ENCODE measurements at places on chromosomes 1 and 21.

GRCh38 chr1:230159580-230159979, 92.5 kb downstream of the GALNT2 start:
- no peak for DNase-seq

DNA sequence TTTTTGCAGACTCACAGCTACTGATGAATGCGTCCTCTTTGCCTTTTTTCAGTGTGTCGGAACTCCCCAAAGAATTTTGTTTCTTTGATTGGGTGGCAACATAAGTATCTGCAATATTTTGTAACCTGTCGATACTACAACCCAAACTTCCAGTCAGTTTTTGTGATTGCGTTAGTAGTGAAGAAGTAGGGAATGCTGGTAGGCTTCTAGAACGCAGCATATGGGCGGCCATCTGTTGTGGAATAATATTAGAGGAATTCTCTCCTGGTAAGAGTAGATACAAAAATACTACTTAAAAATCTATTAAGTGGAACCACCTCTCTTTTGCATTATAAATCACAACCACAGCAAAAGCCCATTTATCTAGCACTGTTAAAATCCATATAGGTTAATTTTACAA, 107.4 kb downstream of the LYST start:
- DNase-seq, result no peak

DNA sequence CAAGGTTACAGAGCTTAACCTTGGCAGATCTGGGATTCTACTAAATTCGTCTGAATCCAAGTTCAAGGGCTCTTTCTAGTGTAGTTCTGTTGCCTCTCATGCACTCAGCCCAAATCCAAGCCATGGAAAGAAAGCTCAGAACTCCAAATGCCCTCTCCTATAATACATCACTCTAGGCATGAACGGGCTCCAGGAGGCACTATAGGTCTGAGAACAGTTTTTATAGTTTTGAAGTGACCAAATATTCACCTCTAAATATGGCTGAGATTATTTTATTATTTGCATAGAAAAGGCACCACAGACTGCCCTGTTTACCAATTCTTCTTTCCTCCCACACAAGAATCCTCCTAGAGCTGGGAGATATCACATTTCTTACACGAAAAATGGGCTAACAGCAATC, 327.9 kb upstream of the BEND5 start:
- no peak for DNase-seq

DNA sequence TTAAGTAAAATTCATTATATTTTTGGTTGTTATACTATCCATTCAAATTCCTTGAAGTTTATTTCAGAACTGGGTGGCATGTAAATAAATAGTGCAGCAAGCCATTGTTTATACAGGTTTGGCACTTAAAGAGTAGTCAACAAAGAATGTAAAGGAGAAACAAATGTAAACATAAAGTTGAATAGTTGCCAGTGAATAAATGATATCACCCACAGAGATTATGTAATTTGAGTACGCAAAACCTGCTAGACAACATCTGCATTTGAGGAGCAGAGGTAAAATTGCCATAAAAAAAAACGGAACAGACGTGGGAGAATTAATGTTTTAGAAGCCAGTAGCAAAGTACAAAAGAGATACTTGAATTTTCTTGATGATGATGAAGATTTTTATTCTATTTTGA, 111.6 kb downstream of the ADGRL2 start:
- no peak for DNase-seq

All from astrocyte of the cerebellum (primary cell).